Left renal pelvis (tissue), 4 donors: ENCODE measurements at places on chromosomes 11 and 22. TPM values are rescaled to one million over a fixed set of nuclear protein-coding genes. Genes with fewer than 3 reads are reported as not detected.

HARBI1 gene
- polyA plus RNA-seq, result 4.0 TPM

CD248 gene
- 66.3 TPM for polyA plus RNA-seq

BAIAP2L2 gene
- 1.3 TPM for polyA plus RNA-seq

PICK1 gene
- polyA plus RNA-seq, result 35.8 TPM

PCNX3 gene
- polyA plus RNA-seq, result 26.6 TPM

WNT7B gene
- 10.9 TPM for polyA plus RNA-seq

NXPE1 gene
- not detected for polyA plus RNA-seq

KIAA1671 gene
- 28.4 TPM for polyA plus RNA-seq

KRTAP5-8 gene
- polyA plus RNA-seq, result 1.3 TPM

HEPN1 gene
- 0.92 TPM for polyA plus RNA-seq

TMPRSS5 gene
- polyA plus RNA-seq, result 1.2 TPM

TREH gene
- 1.4 TPM for polyA plus RNA-seq

PAX6 gene
- polyA plus RNA-seq, result not detected

OR10A5 gene
- not detected for polyA plus RNA-seq

SMDT1 gene
- polyA plus RNA-seq, result 121 TPM

C11orf86 gene
- polyA plus RNA-seq, result not detected

IGF2 gene
- polyA plus RNA-seq, result 939 TPM

ME3 gene
- polyA plus RNA-seq, result 12.6 TPM

ELMOD1 gene
- not detected for polyA plus RNA-seq

THOC5 gene
- polyA plus RNA-seq, result 34.2 TPM

HEPHL1 gene
- polyA plus RNA-seq, result 0.21 TPM
